Cerebellar cortex (tissue), 1 donor: ENCODE measurements at places on chromosomes 4 and X.

GRCh38 chr4:24559889-24560288 is 24.5 kb downstream of the DHX15 start:
- DNase-seq = no peak

DNA sequence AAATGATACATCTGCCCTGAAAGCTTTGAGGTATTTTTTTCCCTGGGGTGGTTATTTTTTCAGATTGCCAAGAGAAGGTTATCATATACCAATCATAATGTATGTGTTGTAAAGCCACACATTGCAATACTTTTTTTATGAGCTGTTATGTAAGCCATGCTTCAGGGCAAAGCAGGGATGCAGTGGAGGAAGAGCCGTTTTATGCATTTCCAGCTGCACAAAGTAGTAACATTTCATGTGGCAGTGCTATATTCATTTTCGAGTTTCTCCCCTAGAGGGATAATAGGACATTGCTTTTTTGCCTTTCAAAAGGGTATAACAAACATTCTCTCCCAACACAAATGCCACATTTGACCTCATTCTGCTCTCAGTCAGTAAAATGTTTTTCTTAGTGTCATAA is 68.5 kb downstream of the GALNT7 start:
- DNase-seq = peak; percentile 46

DNA sequence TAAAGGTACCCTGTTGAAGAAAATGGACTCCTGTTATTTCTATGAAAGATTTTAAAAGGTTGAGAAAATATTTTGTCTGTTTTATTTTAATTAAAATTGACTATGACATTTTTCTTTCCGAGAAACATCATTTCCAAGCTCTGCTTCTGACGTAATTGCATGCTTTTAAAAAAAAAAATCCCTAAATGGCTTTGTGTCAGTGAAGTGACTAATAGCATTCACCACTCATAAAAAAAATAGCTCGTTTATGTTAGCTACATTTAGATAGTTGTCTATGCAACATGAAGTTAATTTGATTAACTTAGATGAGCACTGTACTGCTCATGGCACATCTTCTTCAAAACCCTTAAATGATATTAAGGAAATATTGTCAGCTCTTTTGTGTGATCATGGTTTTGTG is 105.1 kb upstream of the KLHL13 start:
- no peak for DNase-seq

GRCh38 chr4:20194123-20195013 is 57.3 kb upstream of the SLIT2 start:
- no peak for DNase-seq

DNA sequence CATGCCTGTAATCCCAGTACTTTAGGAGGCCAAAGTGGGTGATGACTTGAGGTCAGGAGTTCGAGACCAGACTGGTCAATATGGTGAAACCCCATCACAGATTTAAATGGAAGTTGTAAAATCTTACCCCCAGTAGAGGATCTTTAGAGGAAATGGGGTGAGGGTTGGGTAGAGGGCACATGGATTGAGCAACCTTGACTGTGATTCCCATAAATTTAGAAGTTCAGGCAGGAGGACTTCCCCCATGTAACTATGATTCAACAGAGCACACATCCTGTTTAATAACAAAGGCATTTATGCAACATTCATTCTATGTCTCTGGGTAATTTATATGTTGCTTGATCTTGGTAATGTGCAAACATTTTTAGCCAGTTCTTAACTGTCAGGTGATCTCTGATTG is 143.1 kb downstream of the RBM47 start:
- no peak for DNase-seq

GRCh38 chr4:2878346-2878745 is 34.7 kb downstream of the ADD1 start:
- DNase-seq = no peak

DNA sequence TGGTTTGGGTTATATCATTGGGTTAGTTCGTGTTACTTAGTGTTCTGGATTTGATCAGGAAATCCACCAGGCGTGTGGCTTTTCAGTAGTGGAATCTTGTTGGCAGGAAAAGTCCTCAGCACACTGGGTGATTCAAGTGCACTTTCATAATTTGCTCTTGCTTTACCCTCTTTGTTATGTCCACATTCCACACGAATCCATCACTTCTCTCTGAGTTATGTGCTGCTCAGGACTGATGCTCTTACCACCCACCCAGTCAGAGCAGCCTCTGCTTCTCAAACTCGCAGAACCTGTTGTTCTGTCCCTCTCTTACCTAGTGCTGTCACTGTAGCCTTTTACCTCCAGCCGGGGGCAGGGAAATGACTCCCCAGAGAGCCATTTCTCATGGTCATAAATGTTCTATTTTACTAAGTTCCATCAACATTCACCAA is 37.2 kb upstream of the SCRG1 start:
- no peak for DNase-seq

GRCh38 chrX:13669246-13669737 is 16.4 kb downstream of the TCEANC start:
- no peak for DNase-seq

- DNase-seq = no peak
These were observed 7.3 kb downstream of the INPP4B start for GRCh38 chr4:142838778-142839177.

- peak; percentile 63 for DNase-seq
These were observed 24.3 kb downstream of the LINC00632 start for GRCh38 chrX:140733766-140734342.

DNA sequence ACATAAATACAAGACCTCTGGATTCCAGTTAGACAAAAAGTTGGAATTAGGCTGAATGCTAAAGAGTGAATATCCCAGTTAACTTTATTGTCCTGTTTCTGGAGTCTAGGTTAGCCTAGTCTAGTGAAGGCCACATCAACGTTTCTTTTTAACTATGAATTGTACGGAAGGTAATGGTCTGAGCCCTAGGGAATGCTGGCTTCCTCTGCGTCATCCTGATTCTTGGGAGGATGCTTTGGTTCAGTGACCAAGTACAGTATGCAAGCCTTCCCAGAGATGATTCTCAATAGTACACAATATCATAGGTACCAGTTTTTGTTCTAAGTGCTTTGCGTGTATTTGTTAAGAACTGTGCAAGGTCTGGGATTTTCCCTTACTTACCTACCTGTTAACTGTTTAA is 11.8 kb downstream of the DIAPH2 start:
- no peak for DNase-seq

- DNase-seq = no peak
These were observed 188.4 kb upstream of the GALNT7 start for GRCh38 chr4:172980219-172980618.

DNA sequence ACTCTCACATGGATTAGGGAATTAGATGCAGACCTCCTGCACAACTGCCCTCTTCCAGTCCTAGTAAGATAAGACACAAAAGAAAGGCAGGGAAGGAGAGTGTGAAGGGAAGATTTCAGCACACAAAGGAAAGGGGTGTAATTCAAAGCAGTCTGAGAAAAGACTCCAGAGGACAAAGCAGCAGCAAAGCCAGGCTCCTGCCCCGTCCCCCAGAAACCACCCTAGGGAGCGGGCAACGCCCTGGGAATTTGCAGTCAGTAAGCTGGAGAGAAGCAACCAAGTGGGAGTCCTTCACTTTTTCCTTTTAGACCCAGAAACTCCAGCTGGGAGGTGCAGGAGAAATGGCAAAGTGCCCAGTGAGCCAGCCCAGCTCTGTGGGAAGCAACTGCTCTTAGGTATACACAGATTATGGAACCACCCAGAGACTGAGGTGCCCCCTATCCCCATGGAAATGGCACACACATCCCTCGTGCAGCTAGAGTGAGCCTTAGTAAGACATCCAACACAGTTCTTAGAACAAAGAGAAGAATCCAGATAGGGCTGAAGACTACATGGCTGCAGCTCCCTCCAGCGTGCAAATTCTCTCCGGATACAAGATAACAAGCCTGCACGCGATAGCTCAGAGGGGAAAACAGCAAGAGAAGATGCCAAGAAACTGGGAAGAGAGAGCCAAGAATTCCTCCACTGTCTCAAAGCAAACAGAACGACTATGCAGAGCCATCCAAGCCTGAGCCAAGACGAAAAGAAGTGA is 26.5 kb upstream of the IRAK1 start:
- no peak for DNase-seq

DNA sequence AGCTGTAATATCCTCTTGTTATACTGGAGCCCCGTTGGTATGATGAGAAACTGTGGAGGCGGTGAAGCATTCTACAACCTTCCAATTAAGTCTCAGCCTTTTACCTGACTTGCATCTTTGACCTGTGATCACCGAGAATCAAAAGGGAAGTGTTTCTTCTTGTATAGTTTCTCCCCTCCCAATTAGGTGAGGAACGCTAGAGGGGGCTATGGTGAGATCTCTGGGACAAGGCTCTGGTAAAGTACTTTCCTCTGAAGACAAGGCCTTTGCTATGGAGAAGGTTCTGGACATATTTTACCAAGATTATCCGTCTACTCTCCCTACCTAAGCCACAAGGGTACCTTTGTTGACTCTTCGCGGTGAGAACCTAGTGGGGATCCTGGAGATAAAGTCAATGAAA is 111.3 kb downstream of the CBLL2 start:
- DNase-seq = no peak

- no peak for DNase-seq
These were observed 36.7 kb upstream of the EDA2R start for GRCh38 chrX:66675541-66675940.

DNA sequence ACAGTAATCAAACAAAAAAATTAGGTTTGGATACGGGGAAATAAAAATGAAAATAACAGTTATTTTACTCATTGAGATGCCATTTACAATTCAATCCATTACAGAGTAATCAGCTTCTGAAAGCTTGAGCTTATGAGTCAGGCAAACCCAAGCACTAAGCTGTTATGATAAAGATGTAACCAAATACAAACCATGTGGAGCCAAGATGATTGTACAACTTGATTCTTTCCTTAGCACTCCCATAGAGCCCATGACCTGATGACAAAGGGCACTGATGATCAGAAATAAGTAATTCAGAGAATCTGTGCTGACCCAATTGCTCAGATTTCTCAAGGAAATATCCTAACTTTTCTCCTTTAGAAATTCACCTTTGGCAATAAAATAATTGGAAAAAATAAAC is 40.5 kb upstream of the PRKG2 start:
- DNase-seq = no peak

- no peak for DNase-seq
These were observed 136.5 kb downstream of the SH3KBP1 start for GRCh38 chrX:19750783-19751467.

- DNase-seq = peak; percentile 17
These were observed 547.5 kb downstream of the NLGN4X start for GRCh38 chrX:5681159-5681558.

GRCh38 chr4:10276152-10276551 is 159.6 kb upstream of the WDR1 start:
- DNase-seq = no peak

DNA sequence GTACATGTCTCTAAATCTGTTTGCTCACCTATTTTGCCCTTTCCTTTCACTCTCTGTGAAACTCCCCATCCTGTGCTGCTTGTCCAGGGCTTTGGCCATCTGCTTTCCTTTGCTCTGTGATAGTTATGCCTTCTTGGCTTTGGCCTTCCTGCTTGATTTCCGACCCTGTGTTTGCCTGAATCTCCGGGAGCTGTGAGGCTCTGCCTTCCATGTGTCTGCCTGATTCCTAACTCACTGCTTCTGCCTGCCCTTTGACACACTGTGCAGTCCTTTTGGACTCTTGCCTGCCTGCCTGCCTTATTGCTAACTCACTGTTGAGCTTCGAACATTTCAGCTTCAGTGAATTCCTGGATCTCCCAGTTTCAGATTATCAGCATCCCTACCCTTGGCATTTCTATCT is 143.1 kb downstream of the C4orf33 start:
- DNase-seq = no peak

DNA sequence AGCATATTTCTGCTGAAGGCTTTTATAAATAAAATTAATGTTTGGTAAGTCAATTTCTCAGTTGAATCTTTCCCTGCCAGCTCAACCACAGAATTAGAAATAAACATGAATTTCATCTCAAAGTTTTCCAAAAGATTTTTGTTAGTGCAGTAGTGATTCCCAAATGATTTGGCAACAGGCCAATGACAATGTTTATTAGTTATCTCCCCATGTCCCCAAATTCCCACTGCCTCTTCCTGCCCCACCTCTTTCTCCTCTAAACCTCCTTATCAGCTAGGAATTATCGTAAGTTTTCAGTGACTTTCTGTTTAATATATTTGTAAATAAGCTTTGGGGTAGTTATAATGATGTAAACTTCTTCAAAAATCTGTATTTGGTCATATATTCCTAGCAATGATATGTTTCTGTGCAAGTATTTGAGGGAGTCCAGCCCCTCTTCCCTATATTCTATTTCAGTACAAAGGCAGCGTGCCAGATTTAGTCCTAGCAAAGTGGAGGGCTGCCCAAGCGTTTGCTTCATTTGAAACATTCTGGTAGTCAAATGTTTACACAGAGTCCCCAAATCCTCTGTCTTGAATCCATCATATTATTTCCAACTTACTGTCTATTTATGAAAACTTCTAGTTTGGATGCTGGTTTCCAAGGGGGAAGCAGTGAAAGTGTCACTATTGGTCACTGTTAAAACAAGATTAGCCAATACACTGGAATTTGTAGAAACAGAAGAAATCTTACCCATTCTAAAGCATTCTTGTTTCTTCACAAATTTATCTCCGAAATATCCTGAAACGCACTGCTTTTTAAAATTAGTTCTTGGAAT is 33.7 kb upstream of the ANKRD50 start:
- DNase-seq = no peak

GRCh38 chr4:146567396-146567795 is 45.7 kb upstream of the SLC10A7 start:
- DNase-seq = no peak

DNA sequence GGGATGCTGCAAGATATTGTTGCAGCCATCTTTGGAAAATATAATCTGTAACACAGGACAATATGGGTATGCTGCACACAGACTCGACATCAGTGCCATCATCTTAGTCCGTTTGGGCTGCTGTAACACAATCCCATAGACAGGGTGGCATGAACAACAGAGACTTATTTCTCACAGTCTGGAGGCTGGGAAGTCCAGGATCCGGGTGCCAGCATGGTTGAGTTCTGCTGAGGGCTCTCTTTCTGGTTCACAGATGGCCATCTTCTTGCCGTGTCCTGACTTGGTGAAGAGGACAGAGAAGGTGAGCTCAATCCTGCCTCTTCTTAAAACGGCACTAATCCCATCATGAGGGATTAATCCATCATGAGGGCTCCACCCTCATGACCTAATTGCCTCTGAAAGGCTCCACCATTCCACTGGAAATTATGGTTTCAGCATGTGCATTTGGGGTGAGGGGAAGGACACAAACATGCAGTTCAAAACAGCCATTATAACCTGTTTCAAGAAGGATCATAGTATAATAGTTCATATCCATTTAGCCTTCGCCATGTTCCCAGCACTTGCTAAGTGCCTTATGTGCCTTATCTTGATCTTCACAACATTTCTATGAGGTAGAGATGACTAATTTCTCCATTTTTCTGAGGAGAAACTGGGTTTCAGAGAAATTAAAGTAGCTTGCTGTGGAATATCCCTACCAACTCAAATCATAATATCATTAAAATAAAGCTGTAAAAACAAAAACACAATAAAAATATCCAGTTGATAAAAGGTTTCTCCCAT is 27.9 kb upstream of the SPP1 start:
- no peak for DNase-seq

- DNase-seq = peak; percentile 3
These were observed 552 bp downstream of the SLC25A14 start for GRCh38 chrX:130340271-130340670.
